Psoas muscle (tissue), 8 donors: ENCODE measurements at places on chromosomes 7 and 10. TPM values are rescaled to one million over a fixed set of nuclear protein-coding genes. Genes with fewer than 3 reads are reported as not detected.

ANXA8L1 gene
- not detected for total RNA-seq

GRCh38 chr7:98514211-98515031, 102.7 kb upstream of the NPTX2 start:
- no peak for DNase-seq

TRIM73 gene
- total RNA-seq = 0.92 TPM

GRCh38 chr10:91163869-91164474, 56.5 kb upstream of the PCGF5 start:
- DNase-seq = peak; percentile 86

DNA sequence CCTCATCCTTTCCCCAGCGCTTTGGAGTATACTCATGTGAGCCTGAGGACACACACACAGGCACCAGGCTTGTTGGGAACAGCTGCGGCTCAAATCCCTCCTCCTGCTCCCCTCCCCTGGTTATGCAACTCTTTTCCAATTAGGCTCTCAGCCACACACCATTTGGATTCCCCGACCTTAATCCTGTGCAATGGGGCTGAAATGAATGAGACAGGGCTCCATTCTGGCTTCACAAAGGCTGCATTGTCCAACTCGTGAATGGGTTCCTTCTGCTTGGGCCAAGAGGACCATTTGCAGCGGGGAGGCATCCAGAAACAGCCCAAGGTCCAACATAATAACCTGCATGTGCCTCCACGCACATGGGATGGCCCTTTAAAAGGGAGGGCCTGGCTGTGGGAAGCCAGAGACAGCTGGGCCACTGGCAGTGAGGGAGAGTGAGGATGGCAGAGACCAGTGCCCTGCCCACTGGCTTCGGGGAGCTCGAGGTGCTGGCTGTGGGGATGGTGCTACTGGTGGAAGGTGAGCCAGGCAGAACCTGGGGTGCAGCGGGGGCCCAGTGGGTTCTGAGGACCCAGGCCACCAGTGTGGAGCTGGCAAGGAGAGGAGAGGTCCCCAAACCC, at the start of gene RGR:
Gene RGR, plus strand, starts transcription at position 403 of the 620 bp plus-strand sequence. Its CDS starts 38 bp downstream, at position 441.
- DNase-seq = no peak

TACC2 gene
- 425 TPM for total RNA-seq

GRCh38 chr7:90858546-90858945, 262.4 kb downstream of the CDK14 start:
- DNase-seq = no peak
